ENCODE measurements at places on chromosomes 12 and 14. TPM values are rescaled to one million over a fixed set of nuclear protein-coding genes. Genes with fewer than 3 reads are reported as not detected.

The CFAP251 gene
- 1.5 TPM for total RNA-seq

The KCNH5 gene
- under 0.01 TPM for total RNA-seq

The GPR68 gene
- total RNA-seq, result 16.7 TPM

The CDK17 gene
- total RNA-seq, result 26.2 TPM

The FBXL14 gene
- 5.6 TPM for total RNA-seq

The KRT2 gene
- total RNA-seq, result not detected

The C12orf50 gene
- not detected for total RNA-seq

The OTX2 gene
- total RNA-seq, result not detected

The PRKAB1 gene
- 12.7 TPM for total RNA-seq

The ANKRD33 gene
- total RNA-seq, result not detected

The LRRC10 gene
- total RNA-seq, result not detected

The FAM161B gene
- 2.1 TPM for total RNA-seq

The RNU4-1 gene
- under 0.01 TPM for total RNA-seq

The PELI2 gene
- 0.84 TPM for total RNA-seq

The ALKBH2 gene
- total RNA-seq, result 20.3 TPM

The VWF gene
- not detected for total RNA-seq

The TOMM20L gene
- total RNA-seq, result not detected

The MYF5 gene
- total RNA-seq, result not detected

The SIX1 gene
- total RNA-seq, result 7.7 TPM

The C3AR1 gene
- total RNA-seq, result 1.2 TPM

The RNF212B gene
- total RNA-seq, result not detected

The EEF1AKMT3 gene
- total RNA-seq, result 5.3 TPM

The GPR132 gene
- total RNA-seq, result not detected

The RTL1 gene
- not detected for total RNA-seq

The DHRS4L2 gene
- 15.9 TPM for total RNA-seq

The GRIP1 gene
- total RNA-seq, result not detected

The MGP gene
- 7.9 TPM for total RNA-seq

The SPTB gene
- 1.2 TPM for total RNA-seq

The B4GALNT1 gene
- total RNA-seq, result 14.4 TPM

The SLC6A12 gene
- not detected for total RNA-seq

The FMNL3 gene
- 28.0 TPM for total RNA-seq

The FBRSL1 gene
- total RNA-seq, result 2.3 TPM

The GLIPR1L1 gene
- total RNA-seq, result not detected

The OVCH1 gene
- total RNA-seq, result not detected

The AKAP5 gene
- total RNA-seq, result 0.59 TPM

The TMEM30B gene
- not detected for total RNA-seq

The MMP19 gene
- 4.2 TPM for total RNA-seq

The MDM2 gene
- 24.2 TPM for total RNA-seq

The SLC7A8 gene
- 1.6 TPM for total RNA-seq

The SSPN gene
- 13.2 TPM for total RNA-seq

The GPRC5D gene
- total RNA-seq, result not detected

The CPNE6 gene
- not detected for total RNA-seq

The PRORP gene
- total RNA-seq, result 21.5 TPM

The CLEC4E gene
- not detected for total RNA-seq

The COX8C gene
- total RNA-seq, result not detected
